ENCODE measurements at places on chromosomes 12 and 14.

- DNase-seq: no peak
These were observed 171.7 kb downstream of the SLC5A8 start for GRCh38 chr12:101038289-101038871.

GRCh38 chr12:112868459-112869041 is 38.2 kb upstream of the OAS1 start:
- DNase-seq: no peak

- no peak for DNase-seq
These were observed 26.8 kb downstream of the CCDC177 start for GRCh38 chr14:69547701-69548348.

GRCh38 chr12:14841761-14842160 is 1.6 kb downstream of the ART4 start:
- no peak for DNase-seq

GRCh38 chr12:5173511-5174011 is 129.9 kb downstream of the KCNA5 start:
- DNase-seq: no peak

DNA sequence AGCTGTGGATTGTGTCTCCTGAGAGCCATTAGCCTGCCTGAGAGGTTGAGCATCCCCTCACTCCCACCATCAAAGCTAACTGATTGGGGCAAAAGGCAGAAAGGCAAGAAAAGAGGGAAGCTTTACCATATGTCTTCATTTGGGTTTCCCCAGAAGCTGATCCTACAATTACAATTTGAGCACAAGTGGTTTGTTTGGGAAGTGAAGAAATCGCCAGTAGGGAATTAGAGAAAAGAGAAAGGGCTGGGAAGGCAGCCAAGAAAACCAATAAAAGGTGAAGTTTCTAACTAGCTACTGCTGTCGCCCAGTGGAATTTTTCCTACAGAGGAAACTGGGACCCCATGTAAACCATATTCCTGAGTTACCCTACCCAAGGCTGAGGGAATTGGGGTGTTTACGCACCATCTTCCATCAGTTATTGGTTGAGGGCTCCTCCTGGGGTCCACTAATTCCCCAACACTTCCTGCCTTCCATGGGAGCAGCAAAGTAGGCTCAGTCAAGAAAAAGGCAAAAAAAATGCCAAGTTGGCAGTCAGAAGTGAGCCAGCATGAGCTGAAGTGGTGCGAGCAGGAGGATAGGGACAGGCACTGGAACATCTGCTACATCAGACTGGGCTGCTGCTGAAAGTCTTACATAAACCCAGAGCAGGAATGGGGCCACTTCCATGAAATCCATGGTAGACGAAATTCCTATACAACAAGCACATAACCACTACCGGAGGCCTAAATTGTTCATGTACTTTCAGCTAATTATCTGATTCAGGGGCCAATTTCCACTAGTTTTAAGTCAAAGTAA is 17.3 kb downstream of the KCNK10 start:
- no peak for DNase-seq

GRCh38 chr14:76516884-76517283 is 140.9 kb downstream of the ESRRB start:
- no peak for DNase-seq

- no peak for DNase-seq
These were observed 30.0 kb downstream of the TESC start for GRCh38 chr12:117069101-117069797.

DNA sequence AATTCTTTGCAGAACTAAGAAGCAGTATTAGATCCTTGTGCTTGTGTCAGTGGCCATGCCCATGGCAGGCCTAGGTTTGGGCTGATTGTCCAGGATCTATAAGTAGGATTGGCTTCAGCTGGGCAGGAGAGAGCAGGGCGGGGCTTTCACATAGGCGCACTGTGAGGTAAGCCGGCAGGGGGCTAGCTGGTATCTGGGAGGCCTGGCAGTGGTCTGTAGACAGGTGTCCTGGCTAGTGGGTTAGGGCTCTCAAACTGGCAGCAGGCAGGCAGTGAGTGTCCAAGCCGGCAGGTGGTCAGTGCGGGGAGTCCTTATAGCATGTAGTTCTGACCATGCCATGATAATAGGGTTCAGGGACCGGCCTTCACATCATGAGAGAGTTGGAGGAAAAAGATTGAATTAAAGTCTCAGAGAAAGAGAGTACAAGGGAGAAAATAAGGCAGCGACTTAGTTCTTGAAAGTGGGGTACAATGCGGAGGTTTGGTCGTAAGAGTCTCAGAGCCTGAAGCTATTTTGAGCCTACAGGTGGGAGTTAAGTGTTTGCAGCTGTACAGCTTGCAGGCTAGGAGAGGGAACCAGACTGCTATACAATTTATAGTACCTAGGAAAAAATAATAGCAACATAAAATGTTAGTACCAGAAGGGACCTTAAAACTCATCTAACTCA is 137.4 kb downstream of the TPH2 start:
- DNase-seq: no peak

GRCh38 chr12:33488036-33488435 is 48.4 kb upstream of the SYT10 start:
- DNase-seq: no peak

- no peak for DNase-seq
These were observed 546.8 kb downstream of the BCL11B start for GRCh38 chr14:98725191-98725590.

GRCh38 chr12:95607642-95608041 is 56.4 kb upstream of the USP44 start:
- DNase-seq: no peak

DNA sequence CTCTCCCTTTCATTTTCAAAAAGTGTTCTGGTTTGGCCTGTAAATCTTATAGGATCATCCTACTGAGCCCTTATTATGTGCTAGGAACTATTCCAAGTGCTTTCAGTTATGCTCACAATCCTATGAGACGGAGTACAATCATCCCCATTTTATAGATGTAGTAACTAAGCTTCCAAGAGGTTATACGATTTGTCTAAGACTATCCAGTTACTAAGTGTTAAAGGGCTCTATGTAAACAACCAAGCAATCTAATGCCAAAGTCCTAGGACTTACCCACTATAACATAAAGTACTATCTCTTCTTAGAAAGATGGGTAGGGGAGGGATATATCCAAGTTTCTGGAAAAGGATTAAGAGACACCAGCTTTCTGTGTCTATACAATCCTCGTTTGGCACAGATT is 6.7 kb downstream of the CFL2 start:
- no peak for DNase-seq

Data from activated CD8-positive, alpha-beta memory T cell treated with anti-CD3 and anti-CD28 coated beads for 4 hours (primary cell).